ENCODE measurements at places on chromosomes 7 and 10.

DNA sequence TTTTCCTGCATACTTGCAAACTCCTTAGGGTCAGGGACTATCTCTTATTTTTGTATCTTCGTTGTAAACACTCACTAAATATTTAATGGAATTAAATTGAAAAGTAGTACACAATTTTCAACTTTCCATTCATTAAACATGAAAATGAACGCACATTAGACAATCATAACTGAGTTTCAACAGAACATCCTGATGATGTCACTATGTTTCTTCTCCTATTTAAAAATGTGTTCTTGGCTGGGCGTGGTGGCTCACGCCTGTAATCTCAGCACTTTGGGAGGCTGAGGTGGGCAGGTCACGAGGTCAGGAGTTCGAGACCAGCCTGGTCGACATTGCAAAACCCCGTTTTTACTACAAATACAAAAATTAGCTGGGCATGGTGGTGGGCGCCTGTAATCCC is 14.1 kb upstream of the PURB start:
- no peak for DNase-seq

- DNase-seq: no peak
Observed at GRCh38 chr10:77686650-77687417, 49.2 kb upstream of the KCNMA1 start.

- DNase-seq: no peak
Observed at GRCh38 chr10:105974803-105975456, 1189.6 kb downstream of the SORCS1 start.

DNA sequence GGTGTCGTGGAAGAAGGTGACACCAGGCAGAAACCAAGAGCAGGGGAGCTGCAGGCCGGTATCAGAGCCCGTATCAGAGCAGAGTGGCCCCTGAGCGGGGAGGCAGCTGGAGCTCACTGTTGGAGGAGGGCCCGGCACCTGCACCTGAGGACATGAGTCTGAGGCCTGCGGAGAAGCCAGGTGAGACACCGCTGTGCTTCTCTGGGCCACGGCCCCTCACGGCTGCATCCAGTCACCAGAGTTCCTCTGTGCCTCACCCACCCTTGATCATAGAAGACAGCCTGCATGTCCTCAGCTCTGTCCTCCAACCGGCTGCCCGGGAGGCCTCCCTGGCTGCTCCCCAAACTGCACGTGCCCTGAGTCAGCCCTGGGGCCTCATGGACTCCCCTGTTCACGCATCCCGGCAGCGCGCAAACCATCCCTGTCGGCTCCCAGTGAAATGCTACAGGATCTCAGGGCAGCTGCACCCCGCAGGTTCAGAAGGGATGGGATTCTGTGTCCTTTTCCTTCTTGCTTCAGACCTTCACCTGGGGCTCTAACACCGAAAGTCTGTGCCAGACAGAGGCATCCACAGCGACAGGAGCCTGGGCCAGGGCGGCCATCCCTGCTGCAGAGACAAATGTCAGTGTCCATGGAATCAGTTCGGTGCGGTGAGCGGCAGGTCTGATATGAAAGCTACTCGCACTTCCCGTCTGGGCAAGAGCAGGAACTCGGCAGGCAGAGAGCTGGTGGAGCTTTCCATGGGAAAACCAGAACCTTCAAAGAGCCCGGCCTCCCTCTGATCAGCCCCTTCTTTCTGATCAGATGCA is 111.9 kb upstream of the FAM20C start:
- no peak for DNase-seq

DNA sequence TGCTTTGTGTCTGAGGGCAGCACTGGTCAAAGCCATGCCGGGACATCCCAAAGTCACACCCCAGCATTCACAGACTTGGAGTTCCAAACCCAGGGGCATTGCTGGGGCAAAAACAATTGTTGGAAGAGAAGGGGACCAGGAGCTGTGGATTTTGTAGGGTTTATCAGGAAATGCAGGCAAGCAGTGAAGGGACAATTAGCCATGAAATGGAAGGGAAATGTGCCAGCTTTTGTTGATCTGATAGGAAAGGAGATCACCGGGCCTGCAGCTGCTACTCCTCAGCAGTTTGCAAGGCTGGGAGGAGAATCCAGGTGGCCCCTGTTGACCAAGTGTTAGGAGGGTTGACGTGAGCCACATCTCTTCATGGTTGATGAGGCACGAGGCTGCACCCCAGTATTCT is 2.5 kb upstream of the BRI3 start:
- no peak for DNase-seq

GRCh38 chr7:150898475-150899011 is 46.2 kb downstream of the AOC1 start:
- peak; percentile 43 for DNase-seq

DNA sequence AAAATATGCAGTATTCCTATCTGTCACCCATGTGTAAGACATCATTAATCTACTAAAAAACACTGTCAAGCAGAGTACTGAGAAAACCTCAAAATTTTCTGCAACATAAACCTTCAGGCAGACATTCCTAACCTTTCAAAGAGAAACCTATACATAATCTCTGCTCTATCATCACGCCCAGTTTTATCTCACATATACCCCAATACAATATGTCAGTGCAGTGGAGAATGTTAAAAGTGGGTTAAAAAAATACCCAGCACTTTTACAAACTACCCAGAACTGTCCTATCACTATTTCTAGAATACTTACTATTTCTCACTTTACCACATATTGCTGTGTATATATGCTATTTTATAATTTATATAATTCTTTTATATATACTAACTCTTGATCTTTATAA is 922.0 kb upstream of the SORCS1 start:
- DNase-seq: no peak

- no peak for DNase-seq
Observed at GRCh38 chr10:13231808-13232207, 2.4 kb downstream of the UCMA start.

GRCh38 chr10:11443468-11444154 is 167.8 kb downstream of the USP6NL start:
- no peak for DNase-seq

DNA sequence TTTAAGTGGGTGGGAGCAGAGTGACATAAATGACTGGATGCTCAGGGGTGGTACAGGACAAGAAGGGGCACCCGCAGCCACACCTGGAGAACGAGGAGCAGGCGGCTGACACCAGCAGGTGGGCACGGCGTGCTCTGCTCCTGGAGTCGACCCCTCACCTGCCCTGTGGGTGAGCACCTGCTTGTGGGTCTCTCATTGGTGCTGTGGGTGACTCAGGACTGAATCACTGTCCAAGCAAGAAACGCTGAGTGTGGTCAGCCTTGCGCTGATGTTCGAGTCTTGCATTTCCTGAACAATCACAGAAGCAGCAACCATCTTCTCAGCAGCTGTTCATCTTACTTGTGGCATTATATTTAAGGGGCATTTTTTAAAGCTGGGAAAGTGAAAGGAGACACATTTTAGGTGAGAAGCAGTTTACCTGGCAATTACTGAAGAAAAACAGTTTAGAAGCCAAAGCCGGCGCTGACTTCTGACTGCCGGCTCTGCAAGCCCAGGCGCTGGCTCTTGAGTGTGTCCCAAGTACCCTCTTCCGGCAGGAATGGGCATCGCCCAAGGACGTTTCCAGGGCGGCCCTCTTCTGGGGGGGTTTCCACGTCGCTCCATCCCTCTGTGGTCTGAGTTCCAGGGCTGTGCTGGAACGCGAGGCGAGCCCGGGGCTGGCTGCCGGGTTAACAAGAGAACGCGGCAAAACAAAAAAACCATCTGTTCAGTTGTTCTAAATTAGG is 145.2 kb upstream of the PFKP start:
- DNase-seq: no peak

- no peak for DNase-seq
Observed at GRCh38 chr10:61438141-61438988, 14.8 kb downstream of the TMEM26 start.

DNA sequence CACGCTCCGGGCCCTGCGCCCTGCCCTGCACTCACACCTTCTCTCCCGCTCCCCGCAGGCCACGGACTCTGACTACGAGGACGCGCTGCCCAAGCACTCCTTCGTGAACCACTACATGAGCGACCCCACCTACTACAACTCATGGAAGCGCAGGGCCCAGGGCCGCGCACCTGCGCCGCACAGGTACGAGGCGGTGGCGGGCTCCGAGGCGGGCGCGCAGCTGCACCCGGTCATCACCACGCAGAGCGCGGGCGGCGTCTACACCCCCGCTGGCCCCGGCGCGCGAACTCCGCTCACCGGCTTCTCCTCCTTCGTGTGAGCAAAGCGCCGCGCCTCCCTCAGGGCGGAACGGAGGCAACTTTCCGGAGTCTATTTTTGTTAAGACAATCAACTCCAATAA is 417.0 kb upstream of the FOXK1 start:
- DNase-seq: no peak

- no peak for DNase-seq
Observed at GRCh38 chr10:102869258-102870198, at the start of gene AS3MT. TSS of gene AS3MT (plus strand) at chr10:102869470. CDS start at chr10:102869593, 123 bp downstream.

DNA sequence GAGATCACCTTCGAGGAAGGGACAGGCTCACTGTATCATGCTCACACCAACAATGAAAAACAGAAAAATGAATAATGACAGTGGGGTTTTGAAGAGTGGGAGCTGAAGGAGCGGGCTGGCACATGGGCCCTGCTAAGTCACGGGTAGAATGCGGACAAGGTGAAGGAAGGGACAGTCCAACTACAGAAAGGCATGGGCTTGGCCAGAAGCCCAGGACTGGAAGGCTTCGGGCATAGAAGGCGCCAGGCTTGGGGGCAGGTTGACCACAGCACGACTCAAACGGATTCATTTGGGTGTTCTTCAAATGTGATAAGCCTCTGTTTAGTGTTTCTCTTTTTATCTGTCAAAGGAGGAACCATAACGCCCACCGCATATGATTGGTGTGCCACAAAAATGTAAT is 509.5 kb downstream of the CCSER2 start:
- no peak for DNase-seq

GRCh38 chr10:21516242-21517131 is 9.0 kb downstream of the SKIDA1 start:
- peak; percentile 52 for DNase-seq

DNA sequence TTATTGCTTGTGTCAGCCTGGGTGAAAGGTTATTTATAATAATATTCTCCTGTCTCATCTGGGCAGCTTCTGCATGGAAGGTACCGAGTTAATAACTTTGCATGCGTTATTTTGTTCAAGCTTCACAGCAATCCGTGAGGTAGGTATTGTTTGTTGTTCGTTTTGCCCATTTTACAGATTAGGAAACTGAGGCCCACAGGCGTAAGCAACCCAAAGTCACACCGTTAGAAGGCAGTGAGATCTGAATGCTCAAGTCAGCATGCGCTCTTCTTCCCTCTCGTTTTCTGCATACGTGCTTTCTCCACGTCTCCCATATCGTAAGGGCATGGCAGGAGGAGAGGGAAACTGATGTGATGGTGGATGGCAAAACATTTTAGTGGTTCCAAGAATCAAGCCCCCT is 34.1 kb downstream of the LHPP start:
- DNase-seq: no peak

- no peak for DNase-seq
Observed at GRCh38 chr7:150413640-150414081, 34.5 kb downstream of the ZNF775 start.

DNA sequence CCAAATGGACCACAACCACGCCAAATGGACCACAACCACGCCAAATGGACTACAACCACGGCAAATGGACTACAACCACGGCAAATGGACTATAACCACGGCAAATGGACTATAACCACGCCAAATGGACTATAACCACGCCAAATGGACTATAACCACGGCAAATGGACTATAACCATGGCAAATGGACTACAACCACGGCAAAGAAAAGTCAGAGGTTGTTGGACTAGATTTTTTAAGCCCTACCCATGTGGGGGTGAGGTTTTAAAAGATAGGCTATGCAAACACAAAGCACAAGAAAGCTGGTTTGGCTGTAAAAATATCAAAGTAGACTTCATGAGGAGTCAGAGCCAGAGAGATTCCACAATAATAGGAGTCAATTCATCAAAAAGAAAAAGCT is 55.8 kb downstream of the NCAPG2 start:
- DNase-seq: no peak

GRCh38 chr10:99850021-99850766 is 67.8 kb downstream of the ABCC2 start:
- no peak for DNase-seq

GRCh38 chr7:151795168-151795811 is 81.6 kb downstream of the PRKAG2 start:
- no peak for DNase-seq

DNA sequence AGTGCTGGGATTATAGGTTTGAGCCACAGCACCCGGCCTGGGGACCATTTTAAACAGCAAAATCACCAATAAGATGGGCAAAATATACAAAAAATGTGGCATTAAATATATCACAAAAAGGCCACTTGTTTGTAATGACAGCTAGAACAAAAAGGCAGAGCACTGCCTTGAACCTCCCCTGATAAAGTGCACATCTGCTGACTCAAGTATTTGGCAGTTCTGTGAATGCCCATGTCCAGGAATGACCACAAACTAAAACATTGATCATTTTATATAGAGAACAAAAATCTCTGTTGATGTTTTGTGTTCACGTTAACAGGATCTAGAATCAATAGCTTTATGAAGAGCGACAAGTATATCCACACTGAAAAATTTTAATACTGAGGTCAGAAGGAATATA is 21.5 kb downstream of the HERC4 start:
- DNase-seq: no peak

DNA sequence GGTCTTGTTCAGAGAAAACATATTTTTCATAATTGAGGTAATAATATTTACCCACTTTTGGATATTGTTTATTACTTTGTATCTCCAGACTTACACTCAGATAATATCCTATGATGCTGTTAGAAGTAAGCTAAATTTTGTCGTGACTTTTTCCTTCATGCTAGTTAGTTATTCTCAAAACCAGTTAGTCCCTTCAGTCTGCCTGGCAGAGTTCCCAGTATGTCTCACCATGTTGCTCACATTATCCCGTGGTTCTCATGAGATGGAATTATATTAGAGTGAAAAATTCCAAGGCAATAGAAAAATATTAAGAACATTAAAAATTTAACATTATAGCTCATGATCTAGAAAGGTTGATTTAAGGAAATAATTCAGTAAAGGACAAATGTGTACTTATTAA is 81.5 kb upstream of the SMIM30 start:
- DNase-seq: no peak

GRCh38 chr10:132229834-132230556 is 43.2 kb downstream of the DPYSL4 start:
- DNase-seq: no peak

GRCh38 chr10:95661818-95662217 is 5.3 kb upstream of the ALDH18A1 start:
- DNase-seq: no peak

DNA sequence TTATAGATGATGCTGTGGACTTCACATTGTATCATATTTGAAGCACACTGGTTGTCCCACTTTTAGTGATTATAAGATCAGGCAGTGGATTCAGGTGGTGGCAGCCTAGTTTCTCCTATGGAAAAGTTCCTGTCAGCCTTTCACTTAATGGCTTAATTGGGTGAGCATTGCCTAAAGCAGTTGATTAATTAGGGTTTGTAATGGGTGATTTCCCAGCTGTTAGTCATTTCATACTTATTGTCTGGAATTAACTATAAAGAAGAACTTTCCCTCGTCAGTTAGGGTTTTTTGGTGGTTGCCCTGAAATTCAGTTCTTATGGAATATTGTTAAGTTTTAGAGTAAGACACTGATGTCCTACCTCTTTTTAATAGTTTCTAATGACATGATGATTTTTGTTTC is 78.8 kb downstream of the SLC25A40 start:
- no peak for DNase-seq

Data from GDM1 (cell line).